ENCODE measurements at places on chromosomes 2 and 18.

- no peak for DNase-seq
These were observed 1888.3 kb upstream of the CELF4 start for GRCh38 chr18:39453882-39454281.

- no peak for DNase-seq
These were observed 16.9 kb upstream of the TUBB6 start for GRCh38 chr18:12291161-12291560.

- DNase-seq: no peak
These were observed 190.7 kb downstream of the INSIG2 start for GRCh38 chr2:118279005-118279404.

GRCh38 chr2:25957743-25958142 lies 24.6 kb downstream of the KIF3C start:
- DNase-seq: no peak

GRCh38 chr2:157329524-157329923 lies 3.9 kb upstream of the ERMN start:
- DNase-seq: no peak

- DNase-seq: no peak
These were observed 1239.1 kb downstream of the LRP1B start for GRCh38 chr2:140891614-140892212.

- no peak for DNase-seq
These were observed 137.0 kb downstream of the EN1 start for GRCh38 chr2:118710481-118710880.

DNA sequence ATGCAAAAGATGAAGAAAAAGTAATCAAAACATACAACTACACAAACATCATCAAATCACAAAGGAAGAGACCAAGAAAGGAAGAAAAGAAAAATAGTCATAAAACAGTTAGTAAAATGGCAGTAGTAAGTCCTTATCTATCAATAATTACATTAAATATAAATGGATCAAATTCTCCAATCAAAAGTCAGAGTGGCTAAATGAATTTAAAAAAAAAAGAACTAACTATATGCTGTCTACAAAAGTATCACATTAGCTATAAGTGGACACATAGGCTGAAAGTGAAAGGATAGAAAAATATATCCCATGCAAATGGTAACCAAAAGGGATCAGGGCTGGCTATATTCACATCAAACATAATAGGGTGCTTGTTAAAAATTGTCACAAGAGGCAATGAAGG lies 116.5 kb downstream of the NOL4 start:
- no peak for DNase-seq

DNA sequence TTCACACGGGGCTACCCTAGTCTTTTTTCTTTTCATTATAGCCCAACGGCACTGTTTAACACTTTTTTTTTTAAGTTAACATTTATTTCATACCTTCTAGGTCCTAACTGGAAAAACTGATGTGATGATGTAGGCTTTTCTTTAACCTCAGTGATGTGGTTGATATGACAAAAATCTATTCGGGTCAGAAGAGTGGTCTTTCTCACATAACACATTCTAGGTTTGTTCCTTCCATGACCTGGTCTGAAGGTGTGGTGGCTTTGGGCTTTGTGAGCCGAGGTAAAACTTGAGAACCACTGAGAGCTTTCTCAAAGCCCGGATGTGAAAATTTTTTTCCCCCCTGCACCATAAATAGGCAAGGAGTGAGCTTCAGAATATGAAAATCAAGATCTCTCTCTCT lies 44.2 kb downstream of the GPD2 start:
- no peak for DNase-seq

- DNase-seq: no peak
These were observed 176.6 kb upstream of the CREB1 start for GRCh38 chr2:207352978-207353671.

GRCh38 chr18:26869640-26870039 lies 4.1 kb upstream of the AQP4 start:
- DNase-seq: no peak

GRCh38 chr18:11747731-11748130 lies 58.7 kb downstream of the GNAL start:
- DNase-seq: no peak

GRCh38 chr2:54629914-54630857 lies 93.3 kb upstream of the EML6 start:
- peak; percentile 34 for DNase-seq

DNA sequence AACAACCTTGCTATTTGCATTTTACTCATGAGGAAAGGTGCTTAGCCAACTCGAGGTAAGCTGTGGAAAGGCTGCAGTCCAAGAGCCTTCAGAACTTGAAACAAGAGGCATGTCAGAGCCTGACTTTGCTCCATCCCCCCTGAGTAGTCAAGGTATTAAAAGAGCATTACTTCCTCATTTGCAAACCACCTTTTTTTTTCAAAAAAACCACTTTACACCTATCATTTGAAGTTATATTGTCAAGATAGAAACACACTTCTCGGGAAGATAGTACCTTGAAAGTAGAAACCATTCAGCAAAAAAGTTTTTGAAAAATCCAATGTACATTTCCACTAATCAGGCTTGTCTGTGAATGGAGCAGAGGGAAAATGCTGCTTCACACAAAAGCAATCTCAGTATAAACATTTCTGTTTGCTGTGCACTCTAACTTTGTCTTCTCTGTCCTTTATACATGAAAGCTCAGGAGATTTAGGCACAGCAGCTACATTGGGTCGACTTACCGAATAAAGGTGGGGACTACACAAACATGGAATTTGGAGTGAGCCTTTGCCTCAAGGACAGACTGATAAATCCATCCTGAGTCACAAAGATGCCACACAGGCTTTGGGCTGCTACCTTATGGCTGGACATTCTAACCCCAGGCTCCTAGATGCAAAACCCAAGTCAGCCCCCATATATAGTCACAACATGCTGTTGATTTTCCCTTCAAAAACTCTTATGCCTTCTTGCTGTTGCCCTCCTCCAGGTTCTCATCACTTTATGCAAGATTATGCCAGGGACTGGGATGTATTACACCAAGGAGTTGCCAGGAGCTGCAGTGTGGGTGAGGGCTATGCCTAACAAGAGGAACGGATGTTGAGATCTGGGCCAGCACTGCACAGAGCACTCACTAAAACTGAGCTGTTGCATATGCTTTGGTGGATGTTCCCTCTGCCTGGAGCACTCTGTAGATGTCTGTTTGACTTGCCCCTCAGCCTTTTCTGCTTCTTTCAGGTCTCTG lies 41.4 kb upstream of the EML4 start:
- no peak for DNase-seq

- DNase-seq: no peak
These were observed 458.3 kb upstream of the SYT4 start for GRCh38 chr18:43735570-43735969.

- DNase-seq: peak; percentile 65
These were observed 806 bp downstream of the RFX8 start for GRCh38 chr2:101473911-101474701.

DNA sequence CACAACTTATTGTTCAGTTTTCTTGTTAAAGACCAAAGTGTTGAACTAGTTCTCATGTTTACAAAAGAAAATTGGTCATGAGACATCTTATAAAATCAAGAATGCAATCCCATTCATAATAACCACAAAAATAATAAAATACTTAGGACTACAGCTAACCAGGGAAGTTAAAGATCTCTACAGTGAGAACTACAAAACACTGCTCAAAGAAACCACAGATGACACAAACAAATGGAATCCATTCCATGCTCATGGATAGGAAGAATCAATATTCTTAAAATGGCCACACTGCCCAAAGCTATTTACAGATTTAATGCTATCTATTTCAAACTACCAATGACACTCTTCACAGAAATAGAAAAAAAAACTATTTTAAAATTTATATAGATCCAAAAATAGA lies 1354.8 kb upstream of the CDH2 start:
- no peak for DNase-seq

- DNase-seq: no peak
These were observed 43.0 kb upstream of the GTF2A1L start for GRCh38 chr2:48574353-48575287.

- DNase-seq: no peak
These were observed 153.3 kb upstream of the RBMS1 start for GRCh38 chr2:160646684-160647444.

DNA sequence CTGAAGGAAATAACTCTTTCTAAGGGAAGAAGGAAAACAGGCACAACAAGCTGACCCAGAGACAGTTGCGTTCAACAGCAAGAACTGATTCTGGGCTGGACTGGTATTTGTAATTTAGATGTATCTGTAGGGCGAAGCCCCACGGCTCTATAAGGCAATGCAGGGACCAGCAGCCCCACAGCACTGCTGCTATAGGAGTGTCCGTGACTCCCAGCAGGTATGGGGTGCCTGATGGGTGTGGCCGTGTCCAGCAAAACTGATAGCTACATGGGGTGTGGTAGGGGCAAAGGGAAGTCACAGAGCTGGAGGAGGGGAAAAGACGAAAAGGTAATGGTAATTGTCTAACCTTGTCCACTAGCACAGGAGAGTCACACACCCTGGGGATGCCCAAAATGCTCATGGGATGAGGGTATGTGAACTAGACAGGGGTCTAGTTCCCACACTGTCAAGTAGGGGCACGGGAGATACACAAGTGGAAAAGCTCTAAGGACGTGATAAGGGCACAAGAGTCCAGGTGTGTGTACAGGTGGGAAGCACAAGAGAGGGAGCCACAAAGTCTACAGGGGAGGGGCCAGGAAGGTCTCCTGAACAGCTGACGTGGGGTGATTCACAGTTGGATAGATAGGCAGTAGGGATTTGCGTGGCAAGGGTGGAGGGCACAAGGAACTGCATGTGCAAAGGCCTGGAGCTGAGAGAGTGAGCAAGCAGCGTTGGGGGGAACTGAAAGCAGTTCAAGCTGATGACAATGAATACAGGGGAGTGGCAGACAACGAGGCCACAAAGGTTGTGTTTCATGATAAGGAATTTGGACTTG lies 48.5 kb upstream of the ASPRV1 start:
- DNase-seq: no peak

- DNase-seq: no peak
These were observed 198.2 kb downstream of the CTNNA2 start for GRCh38 chr2:79711098-79711497.

DNA sequence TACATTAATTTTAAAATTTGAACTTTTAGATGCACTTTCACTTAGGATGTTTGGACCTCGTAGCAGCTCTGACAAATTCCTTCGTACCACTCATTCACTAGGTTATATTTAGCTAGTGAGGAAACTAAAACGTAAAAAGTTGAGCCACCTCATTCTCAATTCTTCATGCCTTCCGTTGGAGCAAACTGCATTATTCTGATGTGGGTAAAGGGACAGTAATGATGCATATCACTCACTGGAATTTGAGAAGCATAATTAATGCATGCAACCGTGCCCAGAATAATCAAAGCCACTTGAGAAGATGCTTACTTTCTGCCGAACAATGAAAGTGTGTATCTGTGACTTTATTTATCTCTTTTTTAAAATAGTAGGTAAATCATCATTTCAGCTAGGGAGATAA lies 2.2 kb downstream of the CNOT9 start:
- DNase-seq: no peak

DNA sequence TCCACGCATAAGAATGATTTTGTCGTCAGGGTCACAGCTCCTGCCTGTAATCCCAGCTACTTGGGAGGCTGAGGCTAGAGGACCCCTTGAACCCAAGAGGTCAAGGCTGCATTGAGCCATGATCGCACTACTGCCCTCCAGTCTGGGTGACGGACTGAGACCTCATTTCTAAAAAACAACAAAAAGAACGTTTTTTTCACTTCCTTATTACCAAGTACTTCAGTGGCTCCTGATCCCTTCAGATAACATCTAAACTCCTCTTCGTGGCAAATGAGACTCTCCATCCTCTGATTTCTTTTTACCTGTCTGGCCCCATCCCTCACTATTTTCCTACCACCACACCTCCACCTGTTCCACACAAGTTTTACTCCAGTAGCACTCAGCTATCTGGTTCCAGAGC lies 105.4 kb upstream of the TLK1 start:
- no peak for DNase-seq

GRCh38 chr18:57668021-57668420 lies 46.4 kb upstream of the NARS1 start:
- DNase-seq: no peak

DNA sequence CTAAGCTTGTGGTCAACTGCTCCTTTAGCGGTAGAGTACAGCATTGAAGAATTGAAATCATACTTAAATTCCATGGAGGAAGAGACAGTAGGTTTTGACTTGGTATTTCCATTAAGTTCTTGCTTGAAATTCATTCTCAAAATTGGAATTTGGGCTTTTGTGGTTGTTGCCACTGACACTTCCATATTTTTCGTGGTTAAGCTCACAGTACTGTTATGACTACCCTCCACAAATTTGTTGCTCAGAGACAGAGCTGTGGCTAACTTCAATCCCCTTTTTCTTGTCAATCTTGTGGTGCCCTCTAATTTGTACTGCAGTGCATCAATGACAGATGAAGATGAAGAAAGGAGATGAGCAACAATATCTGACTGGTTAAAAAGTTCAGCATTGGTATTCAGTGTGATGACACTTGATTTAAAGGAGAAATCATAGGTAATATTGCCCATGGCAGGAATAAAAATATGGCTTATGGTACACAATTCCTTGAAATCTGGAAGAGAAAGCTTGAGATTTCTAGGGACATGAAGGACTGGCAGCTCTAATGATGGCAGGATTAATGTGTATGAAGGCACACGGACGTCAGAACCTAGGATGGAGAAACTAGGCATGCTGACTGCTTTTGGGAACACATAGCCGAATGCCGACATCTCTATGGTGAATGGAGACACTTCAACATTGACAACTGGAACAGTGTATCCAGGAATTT lies 37.3 kb downstream of the APOB start:
- no peak for DNase-seq

DNA sequence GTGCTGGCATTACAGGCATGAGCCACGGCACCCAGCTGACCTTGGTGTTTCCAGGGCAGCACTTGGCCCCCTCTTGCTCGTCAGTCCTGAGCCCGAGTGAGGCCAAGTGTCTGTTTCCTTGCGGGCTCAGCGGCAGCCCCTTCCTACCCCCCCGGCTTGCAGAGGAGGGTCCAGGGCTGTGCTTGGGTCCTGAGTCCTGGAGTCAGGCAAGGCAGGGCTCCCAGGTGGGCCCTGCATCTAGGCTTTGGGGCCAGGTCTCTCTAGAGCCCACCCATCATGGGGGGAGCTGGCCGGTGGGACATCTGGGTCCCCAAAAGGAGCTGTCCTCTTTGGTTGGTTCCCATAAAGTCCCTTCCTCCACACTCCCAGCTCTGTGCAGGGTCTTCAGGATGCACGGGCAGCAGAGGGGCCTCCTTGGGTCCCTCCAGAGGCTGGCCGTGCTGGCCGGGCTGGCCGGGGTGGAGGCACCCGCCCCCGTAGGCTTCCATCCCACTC lies 63.7 kb upstream of the HPCAL1 start:
- DNase-seq: no peak

GRCh38 chr2:18626958-18627650 lies 37.7 kb upstream of the NT5C1B start:
- no peak for DNase-seq

DNA sequence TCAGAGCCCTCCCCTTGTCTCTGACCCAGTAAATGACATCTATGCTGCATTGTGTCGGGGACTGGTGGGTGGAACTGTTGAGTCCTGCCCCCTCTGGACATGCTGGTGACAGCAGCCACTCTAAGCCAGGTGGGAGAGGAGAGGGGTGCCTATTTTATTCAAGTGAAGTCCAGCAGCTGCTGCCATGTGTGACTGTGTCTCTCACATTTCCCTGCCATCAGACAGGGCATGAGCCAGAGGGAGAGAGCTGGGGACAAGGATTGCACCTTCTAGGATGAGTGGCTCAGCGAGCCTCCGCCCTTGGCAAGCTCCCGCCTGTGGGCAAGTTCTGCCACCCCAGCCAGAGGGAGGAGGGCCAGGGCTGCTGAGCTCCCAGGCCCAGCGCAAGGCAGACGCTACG lies 13.7 kb downstream of the NGEF start:
- DNase-seq: no peak
